ENCODE measurements at places on chromosomes 1 and 21.

DNA sequence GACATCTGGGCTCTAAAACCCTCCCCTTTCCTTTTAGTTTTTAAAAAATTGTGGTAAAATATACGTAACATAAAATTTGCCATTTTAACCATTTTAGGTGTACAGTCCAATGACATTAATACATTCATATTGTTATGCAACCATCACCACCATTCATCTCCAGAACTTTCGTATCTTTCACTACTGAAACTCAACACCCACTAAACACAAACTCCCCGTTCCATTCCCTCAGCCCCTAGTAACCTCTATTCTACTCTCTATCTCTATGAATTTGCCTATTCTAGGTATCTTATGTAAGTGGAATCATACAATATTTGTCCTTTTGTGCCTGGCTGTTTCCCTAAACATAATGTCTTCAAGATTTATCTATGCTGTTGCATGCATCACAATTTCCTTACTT lies 19.4 kb upstream of the TTC4 start:
- DNase-seq: no peak

DNA sequence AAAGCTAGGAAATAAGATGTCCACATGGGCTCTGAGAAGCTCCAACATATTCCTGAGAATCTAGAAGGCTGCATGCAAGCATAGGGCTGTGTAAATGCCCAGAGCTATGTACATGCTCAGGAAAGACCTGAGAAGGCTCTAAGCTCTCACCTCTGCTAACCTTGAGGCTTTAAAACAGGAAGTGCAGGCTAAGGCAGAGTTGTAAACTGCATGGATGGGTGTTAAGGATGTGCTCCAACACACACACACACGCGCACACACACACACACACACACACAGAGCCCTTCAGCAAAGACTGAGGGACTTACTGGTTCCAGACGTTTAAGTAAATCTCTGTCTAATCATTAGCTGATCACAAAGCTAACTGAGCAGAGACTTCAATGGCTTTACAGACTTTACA lies 162.9 kb downstream of the TRABD2B start:
- DNase-seq: no peak

GRCh38 chr1:59186656-59187055 lies 110.2 kb upstream of the FGGY start:
- DNase-seq: no peak

GRCh38 chr1:40373323-40374283 lies at the start of gene SMAP2:
Gene SMAP2, plus strand, starts transcription at chr1:40373727. Its CDS starts 394 bp downstream, at chr1:40374121.
- DNase-seq: peak; percentile 97

DNA sequence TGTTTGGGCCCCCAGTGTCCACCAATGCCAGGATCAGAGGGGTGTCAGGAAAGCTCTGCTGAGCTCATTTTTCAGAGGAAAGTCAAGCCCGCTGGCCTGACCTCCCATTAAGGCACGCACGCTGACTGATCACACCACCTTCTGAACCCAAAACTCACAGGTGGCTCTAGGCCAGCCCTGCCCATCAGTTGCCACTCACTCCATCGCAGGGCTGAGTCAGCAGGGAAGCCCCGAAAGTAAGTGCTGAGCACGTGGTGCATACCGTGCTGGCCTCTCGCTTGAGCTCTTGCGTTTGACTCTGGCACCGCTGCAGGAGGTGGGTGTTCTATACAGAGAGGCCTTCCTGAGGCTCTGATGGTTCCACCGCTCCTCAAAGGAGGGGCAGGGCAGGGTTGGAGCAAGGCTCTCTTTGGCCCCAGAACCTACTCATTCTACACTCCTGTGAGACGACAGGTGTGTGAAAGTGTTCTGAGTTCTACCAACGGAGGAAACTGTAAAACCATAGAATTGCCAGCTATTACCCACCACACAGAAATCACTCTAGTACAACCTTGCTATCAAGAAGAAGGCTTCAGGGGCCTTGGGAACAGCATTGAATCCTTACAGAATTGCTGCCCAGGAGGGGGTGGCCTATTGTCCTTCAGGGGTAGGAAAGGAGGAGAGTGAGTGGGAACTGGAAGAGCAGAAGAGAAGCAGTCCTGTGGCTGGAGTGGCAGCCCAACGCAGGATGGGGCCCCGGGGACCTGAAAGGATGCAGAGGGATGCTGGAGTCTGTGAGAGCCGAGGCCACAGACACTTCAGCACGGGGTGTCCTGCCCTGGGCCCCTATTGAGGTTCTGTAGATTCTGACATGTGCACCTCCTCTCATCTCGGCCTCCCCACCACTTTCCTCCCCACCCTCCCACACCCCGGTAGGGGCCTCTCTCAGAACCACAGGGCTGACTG lies 214.7 kb upstream of the EDN2 start:
- no peak for DNase-seq

DNA sequence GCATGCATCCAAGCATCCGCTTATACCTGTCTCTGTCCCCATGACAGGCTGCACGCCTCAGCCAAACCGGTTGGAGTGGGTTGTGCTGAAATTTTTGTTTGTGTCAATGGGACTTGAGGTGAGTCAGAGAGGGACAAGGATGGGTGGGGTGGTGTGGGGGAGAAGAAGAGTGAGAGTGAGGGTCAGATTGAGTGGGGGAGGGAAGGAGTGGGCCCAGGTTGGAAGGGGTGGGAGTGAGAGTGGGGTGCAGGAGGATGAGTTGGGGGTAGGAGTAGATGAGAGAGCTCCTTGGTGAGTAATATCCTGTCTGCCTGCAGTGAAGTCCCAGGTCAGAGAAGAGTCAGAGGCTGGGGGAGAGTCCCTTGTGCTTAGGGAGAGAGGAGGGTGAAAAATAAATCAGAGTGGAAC lies 3.3 kb upstream of the NECTIN4 start:
- DNase-seq: no peak

DNA sequence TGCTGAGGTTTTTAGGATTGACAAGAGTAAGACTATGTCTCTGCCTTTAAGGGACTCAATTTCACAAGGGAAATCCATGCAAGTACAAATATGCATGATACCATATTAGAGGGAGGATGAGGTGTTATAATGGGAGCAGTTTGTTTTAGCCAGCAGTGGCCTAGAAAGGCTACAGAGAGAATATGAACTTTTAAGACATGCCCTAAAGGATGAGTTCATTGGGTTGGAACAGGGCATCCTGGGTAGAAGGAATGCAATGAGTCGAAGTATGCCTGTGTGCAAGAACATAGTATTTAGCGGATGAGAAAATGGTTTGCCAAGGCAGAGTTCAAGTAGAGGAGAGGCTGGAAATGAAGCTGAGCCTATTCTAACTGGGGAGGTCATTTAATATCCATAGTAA lies 32.6 kb upstream of the LEPR start:
- DNase-seq: no peak

- no peak for DNase-seq
These were observed 298.4 kb upstream of the SPAG17 start for GRCh38 chr1:118483245-118484006.

DNA sequence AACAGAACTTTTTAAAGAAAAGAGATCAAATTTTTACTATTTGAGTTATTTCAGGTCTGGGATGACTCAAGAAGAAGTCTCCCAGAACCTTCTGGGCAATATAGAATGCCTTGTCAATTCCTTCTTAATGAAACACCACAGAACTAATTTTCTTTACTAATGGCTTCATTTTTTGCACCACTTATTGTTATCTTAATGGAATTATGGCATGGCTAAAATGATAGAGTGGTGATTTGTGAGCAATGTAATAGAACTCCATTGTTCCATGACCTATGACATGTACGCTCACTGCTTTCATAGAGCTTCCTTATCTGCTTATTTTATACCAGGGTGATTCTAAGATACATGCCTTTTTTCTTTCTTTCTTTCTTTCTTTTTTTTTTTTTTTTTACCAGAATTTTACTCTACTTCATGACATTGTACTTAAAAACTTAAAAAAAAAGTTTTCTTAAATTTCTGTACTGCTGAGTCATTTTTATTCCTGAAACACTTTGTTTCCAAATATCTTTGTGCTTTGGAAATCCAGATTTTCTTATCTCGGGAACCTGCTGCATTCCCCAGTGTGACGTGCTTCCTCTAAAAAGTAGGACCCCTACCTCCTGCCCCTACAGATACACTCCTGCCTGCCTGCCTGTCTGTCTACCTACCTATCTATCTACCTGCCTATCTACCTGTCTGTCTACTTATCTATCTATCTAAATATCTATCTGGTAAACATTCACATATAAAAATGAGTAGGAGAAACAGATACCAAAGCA lies 284.9 kb downstream of the PBX1 start:
- DNase-seq: no peak

- DNase-seq: peak; percentile 44
These were observed 50.5 kb upstream of the PPP2R5A start for GRCh38 chr1:212234431-212235395.

- DNase-seq: no peak
These were observed 46.1 kb upstream of the ARHGAP29 start for GRCh38 chr1:94283462-94283861.

GRCh38 chr1:56156971-56157876 lies 422.1 kb downstream of the PLPP3 start:
- peak; percentile 28 for DNase-seq

GRCh38 chr1:150971583-150972416 lies 2.8 kb downstream of the CERS2 start:
- no peak for DNase-seq

GRCh38 chr1:232851532-232851931 lies 46.3 kb downstream of the MAP10 start:
- DNase-seq: no peak

DNA sequence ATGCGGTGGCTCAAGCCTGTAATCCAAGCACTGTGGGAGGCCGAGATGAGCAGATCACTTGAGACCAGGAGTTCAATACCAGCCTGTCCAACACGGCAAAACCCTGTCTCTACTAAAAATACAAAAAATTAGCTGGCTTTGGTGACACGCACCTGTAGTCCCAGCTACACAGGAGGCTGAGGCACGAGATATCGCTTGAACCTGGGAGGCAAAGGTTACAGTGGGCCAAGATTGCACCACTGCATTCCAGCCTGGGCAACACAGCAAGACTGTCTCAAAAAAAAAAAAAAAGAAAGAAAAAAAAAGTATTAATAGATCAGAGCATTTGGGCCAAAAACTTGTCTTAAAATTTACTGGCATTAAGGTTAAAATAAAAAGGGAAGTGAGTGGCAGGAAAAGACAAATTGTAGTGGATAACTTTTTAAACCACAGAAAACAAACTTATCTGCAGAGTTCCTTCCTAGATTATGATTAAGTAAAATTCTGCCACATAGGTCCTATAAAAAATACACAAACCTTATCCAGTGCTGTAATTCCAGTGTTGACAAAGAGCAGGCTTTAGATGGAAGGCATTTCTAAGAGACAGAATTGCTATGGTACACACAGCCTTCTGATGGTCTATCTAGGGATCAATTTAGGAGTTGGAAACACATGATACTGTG lies 53.3 kb downstream of the EIF4G3 start:
- DNase-seq: no peak

DNA sequence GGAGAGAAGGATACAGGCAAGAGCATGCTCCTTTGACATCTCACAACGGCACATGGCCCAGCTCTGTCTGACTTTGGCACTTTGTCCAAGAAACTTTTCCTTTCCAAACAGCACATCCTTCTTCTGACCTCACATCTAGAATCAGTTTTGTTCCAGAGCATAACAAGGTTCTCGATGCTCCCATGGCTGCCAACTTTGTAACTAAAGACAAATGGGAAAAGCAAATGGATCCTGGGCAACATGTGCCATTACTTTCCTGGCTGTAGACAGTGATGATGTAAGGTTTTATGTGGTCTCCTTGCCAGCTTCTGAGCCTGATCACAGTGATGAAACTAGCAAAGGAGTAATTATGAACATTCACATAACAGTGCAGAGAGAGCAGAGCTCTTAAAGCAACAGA lies 171.8 kb upstream of the C1orf87 start:
- DNase-seq: no peak

DNA sequence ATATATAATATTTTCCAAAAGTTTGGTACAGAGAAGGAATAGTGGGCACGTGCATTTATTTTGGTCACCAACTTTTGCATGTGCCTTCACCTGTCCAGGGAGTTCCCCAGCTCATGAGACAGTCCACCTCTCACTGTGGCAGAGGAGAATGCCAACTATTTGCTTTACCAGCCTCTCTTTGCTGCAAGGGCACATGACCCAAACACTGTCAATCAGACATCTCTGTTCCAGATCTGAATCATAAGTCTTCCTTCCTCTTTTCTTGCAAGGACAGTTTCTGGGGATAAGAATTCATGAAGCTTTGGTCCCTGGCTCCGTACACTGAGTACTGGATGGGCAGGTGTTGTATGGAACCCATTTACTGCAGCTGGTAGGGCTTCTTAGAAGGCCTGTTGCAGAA lies 38.6 kb downstream of the C1orf87 start:
- no peak for DNase-seq

DNA sequence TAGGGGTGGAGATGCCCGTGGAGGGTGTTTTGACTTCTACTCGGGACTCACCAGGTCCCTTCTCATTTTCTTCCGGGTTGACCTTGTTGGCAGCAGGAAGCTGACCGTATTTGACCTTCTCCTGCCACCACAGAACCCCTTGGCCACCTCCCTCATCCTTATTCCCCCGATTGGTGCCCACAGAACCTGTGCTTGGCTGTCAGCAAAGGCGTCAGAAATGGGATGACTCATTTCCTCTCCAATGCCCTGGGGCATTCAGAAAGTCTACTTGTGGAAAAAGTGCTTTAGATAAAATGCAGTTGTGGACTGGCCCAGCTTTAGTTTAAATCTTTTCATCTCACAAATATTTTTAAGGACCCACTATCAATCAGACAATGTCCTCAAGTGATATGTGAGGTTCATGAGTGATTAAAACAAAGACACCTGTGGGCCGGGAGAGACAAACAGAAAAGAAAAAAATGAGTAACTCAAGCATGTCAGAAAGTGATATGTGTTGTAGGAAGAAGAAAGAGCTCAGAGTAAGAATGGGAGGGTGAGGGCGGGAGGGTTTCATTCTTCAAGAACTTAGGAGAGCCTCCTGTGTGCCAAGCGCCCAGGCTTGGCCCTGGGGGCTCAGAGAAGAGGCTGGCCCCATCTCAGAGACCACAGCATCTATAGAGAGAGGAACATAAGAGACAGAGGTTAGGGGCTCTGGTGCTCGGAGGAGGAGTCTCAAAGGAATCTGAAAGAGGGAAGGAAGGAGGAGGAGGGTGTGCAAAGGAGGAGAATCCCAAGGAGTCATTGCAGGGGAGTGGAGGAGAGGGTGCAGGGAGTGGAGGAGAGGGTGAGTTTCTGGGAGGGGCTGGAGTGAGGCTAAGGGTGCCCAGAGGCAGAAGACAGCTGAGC lies 221.6 kb upstream of the VAMP3 start:
- DNase-seq: peak; percentile 55

GRCh38 chr1:21165076-21165475 lies 11.6 kb downstream of the EIF4G3 start:
- no peak for DNase-seq

- no peak for DNase-seq
These were observed 4.5 kb upstream of the DDR2 start for GRCh38 chr1:162627662-162628296.

- DNase-seq: no peak
These were observed 365.4 kb downstream of the LRRIQ3 start for GRCh38 chr1:73832276-73833181.

DNA sequence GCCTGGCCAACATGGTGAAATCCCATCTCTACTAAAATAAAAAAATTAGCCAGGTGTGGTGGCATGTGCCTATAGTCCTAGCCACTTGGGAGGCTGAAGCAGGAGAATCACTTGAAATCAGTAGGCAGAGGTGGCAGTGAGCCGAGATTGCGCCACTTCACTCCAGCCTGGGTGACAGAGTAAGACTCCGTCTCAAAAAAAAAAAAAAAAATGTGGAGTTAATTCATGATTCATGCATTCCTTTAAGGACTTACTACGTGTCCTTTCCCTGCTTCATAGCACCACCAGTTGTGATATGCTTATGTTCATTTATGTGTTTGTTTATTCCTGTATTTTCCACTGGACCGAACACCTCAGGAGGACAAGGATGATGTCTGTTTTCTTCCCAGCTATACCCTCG lies 12.7 kb upstream of the PRELP start:
- DNase-seq: no peak

Data from activated CD8-positive, alpha-beta T cell treated with anti-CD3 and anti-CD28 coated beads, Interleukin-2, amount 10 ng/mL, durations not matched to agents 7 days and 5 days (primary cell).